ENCODE measurements at places on chromosomes 5 and 9.

DNA sequence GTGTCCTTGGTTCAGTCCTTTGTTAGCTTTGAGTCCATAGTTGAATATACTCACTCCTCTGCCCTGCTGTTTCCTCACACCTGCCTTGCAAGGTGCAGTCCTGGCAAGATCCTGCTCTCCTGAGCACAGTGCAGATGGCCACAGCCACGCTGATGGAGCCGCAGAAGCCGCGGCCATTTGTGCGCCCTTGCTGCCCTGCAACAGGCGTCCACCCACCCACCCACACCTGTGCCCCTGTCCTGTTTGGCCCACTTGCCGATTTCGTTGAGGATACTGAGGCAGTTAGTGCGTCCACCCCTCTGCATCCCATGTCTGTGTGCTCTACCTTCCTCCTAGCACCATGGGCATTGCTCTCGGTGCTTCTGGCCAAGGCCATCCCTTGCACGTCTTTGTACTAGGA, 51.1 kb upstream of the LRRTM2 start:
- no peak for DNase-seq

GRCh38 chr5:35325836-35326235, 95.5 kb upstream of the PRLR start:
- DNase-seq = no peak

DNA sequence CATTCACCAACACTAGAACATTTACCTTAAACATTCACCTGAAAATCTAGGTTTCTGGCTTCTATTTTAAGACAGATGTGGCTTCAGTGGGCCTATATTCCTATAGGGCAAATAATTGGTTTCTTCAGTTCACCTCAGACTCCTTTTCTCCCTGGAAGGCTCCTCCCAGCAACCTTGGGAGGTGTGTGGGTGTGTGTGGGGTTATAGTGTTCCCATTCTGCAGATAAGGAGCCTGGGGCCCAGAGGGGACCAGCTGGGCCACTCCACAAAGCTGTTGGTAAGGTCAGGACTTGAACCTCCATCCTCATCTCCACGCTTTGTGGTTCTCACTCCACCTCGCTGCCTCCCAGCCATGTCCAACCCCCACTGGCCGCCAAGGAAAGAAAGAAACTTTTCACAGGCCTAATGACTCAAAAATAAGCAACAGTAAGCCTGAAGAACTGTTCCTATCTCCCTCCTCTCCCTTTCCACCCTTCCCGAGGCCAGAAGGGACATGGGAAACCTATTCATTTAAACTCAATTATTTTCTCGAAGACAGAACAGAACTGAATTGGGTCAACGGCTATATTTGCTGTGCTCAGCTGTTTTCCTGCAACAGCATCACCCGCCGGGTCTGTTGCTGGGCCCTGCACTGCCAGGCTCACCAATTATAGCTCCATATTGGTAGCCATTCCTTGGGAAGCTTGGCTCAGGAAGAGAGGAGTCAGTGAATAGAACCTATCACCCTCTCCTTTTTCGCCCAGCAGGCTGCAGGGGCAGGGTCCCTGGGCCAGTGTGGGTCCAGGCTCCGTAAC, 78.5 kb downstream of the DAB2IP start:
- no peak for DNase-seq

DNA sequence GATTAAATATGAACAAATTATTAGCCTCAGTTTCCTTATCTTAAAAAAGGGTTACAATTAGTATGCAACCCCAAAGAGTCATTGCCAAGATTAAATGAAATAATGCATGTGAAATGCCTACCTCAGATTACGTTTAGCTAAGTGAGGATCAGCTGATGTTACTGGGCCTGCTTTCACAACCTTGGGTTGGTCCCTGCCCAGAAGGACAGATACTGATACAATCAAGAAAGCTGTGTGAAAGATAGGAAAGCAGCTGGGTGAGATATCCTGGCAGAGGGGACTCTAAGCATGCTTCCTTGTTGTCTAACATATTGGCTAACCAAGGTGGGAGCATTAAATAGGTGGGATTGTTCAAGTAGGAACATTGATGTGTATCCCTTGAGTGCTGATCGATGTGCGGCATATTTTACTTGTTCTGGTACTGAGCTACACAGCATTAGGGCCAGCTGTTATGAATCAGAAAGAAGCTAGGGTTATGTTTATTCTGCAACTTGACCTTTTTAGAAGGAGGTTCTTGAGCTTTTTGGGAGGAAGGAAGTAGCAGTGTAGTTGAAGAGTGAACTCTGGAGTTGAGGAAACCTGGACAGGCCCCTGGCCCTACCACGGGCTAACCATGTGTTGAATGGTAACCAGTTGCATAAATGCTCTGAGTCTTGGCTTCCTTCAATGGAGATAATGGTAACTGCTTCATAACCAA, 28.9 kb downstream of the SNX24 start:
- DNase-seq = no peak

GRCh38 chr5:4758550-4758949, 381.6 kb upstream of the ADAMTS16 start:
- DNase-seq = no peak

DNA sequence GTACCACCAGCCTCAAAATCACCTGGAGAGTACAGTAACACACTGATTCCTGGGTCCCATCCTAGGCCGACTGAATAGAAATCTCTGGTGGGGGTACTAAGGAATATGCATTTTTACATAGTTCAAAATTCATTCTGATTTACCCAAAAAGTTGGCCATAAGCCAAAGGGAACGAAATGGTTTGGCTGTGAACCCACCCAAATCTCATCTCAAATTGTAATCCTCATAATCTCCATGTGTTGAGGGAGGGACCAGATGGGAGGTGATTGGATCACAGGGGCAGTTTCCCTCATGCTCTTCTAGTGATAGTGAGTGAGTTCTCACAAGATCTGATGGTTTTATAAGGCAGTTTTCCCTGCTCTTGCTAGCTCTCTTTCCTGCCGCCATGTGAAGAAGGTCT, 31.1 kb downstream of the MEGF9 start:
- DNase-seq = no peak

- DNase-seq = no peak
Observed at GRCh38 chr5:110053824-110054223, 364.1 kb downstream of the MAN2A1 start.

DNA sequence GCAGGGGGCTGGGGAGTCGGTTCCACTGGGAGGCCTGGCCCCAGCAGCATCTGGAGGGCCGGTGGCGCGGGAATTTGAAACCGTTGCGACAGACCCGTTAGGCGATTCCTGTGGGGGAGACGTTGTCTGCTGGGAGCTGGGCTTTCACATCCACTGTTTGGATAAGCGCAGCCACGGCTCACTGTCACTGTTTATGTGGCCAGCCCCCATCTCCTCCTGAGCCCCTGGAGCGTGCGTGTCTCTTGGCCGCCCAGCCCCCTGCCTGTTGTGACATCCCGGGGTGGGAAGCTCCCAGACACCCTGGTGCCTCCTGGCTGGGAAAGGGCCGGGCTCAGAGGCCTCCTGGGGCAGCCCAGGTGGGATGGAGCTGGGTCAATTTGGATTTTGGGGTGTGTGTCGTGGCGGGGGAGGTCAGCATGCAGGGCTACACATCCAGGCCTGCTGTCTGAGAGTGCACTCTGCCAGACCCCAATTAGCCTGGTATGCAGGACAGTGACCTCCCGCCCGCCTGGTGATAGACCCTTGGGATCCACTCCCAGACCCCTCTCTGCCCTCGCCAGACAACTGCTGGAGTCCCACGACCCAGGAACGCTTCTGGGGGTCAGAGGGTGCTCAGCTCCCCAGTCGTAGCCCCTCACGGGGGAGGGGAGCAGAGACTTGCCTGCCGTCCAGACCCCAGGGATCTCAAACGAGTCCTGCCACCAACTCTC, 62.0 kb upstream of the RNU6ATAC start:
- DNase-seq = no peak

- no peak for DNase-seq
Observed at GRCh38 chr5:53041071-53041692, 52.0 kb downstream of the ITGA2 start.

DNA sequence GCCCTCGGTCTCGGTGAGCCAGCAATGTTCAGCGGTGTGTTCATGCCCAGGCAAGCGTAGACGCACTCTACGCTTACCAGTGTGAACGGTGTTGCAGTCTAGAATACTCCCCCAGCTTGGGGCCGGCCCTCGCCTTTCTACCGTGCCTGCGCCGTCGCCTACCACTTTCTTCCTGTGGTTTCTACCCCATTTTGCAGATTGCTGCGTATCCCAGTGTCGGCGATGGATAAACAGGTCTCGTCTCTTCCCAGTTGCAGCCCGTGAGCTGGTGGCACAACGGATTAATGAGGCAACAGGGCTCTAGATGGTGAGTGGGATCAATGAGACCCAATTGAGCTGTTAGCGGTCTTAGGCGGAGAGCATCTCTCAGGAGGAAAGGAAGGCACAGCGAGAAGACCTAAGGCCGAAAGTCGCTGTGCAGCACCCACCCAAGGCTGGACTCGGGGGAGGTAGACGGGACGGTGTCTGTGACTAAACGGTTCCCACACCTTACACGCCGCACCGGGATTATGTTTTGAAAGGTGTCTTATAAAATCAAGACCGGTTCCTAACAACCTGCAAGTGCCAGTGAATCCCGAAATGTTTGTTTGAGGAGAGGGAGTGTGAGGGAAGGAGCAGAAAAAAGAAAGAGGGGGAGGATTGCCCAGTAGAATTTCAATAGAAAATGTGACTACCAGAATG, 5.8 kb downstream of the OTP start:
- peak; percentile 60 for DNase-seq

DNA sequence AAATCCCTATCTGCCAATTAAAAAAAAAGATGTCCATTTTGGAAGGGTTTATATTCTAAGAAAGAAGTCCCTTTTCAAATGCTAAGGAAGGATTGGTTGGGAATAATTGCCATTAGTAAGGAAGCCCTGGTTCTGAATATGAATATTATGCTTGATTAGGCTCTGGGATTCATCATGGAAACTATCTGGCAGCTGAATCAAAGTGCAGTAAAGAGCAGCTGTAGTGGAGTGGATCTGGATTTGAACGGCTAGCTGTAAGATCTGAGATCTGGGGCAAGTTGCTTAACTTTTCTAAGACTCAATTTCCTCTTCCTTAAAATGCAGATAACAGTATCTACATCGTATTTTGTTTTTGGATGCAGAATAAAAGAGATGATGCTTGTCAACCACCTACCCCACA, 10.5 kb downstream of the IL12B start:
- DNase-seq = no peak

DNA sequence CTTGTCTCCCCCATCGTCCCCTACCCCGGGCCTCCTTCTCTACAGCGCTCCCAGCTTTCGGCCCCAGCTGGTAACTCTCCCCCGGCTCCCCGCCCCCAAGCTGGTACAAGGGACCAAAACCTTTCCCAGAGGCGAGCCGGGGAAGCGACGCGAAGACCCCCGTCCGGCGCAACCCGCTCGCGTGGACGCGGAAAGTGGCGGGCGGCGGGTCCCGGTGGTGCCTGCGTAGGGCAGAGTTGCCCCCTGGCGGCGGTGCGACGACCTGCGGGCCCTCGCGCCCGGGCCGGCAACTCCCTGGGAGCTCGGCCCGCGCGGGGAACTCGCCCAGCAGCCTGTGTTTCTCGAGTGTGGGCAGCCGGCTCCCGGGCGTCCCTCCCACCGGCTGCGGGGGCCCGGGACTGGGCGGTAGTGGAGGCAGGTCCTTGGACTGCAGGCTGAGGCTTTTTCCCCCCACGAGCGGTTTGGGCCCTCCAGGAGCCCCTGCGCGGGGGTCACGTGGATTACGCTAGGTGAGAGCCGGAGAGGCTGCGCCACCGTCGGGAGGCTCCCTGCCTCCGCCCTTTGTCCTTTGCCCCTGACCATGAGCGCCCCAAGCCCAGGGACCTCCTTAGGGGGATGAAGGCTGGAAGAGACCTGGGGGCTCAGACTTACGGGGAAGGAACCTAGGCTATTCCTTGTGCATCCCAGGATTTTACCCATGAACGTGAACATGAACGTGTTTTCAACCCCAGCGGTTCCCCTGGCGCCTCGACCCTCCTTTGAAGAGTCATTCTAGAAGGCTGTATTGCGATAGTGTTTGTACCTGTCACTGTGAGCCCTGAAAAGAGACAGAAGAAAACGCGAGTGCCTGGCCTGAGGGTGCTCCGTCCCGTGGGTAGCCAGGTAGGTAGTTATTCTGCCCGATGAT, 2.9 kb upstream of the FOXD1 start:
- DNase-seq = no peak

DNA sequence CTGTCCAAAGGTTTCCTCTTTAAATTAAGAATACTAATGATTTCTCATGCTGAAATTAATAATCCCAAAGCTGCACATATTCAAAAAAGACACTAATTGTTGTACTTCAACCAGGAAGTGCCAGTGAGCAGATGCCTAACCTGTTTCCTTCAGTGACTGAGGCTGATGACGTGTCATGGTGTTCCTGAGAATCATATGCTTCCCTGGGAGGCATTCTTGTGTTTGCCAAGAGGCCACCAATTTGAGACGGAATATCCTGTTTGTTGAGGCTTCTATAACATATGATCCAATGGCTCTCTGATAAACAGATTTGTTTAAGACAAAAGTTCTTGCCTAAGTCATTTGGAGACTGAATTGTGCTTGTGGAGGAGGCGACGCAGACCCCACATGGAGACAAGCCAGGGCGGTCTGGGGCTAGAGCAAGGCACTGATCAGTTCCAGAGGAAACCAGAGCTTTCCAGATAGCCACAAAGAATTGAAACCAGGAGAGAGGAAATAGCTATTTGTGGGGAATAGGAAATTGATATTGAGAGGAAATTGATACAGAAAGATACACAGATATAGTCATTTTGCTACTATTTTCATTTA, 66.4 kb upstream of the ZNF608 start:
- DNase-seq = no peak

DNA sequence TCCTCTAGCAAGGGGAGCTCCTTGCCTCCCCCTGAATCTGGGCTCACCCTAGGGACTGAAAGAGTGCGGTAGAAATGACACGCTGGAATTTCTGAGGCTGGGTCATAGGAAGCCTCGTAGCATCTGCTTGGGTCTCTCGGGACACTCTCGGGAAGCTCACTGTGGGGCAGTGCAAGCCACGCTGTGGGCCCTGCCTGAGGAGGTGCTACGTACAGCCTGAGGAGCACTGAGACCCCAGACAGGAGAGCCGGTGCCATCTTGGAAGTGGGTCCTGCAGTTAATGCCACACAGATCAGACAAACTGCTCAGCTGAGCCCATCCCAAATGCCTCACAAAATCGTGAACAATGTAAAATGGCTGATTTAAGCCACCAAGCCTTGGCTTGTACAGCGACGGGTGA, 1.8 kb downstream of the MRPL36 start:
- DNase-seq = no peak

DNA sequence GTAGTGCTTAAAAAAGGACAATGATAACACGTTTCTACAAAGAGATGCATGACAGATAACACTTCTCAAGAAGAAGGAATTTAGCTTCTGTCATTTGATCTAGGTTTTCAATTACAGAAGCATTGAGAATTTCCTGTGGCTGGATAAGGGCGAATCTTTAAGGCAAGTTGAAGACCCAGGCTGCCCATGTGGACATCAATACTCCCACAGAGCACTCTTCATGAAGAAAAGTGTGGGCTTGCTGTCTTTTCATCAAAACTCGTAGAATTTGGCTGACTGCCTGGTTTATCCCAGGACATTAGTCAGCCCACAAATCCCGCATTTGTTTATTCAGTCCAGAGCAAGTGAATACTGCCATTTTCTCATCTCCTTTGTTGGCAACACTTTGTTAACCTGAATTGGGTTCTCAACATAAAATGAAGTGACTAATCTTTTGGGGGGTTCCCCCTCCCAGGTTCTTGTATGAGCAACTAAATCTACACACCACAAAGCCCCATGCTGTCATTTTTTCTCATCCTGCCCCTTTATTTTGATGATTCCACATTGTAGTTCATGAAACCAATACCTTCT, 43.4 kb upstream of the CDKN2B start:
- peak; percentile 17 for DNase-seq

GRCh38 chr5:60494635-60495034, 205.3 kb downstream of the DEPDC1B start:
- DNase-seq = no peak

All from spinal cord (tissue), 10 donors.